ENCODE measurements at places on chromosomes 7 and 10. TPM values are rescaled to one million over a fixed set of nuclear protein-coding genes. Genes with fewer than 3 reads are reported as not detected.

The ZRANB1 gene
- 8.8 TPM for total RNA-seq

The KLF14 gene
- 0.06 TPM for total RNA-seq

The SOSTDC1 gene
- not detected for total RNA-seq

The CISD1 gene
- 56.3 TPM for total RNA-seq

The LBX1 gene
- total RNA-seq: not detected

The ERVW-1 gene
- not detected for total RNA-seq

The LAMB4 gene
- total RNA-seq: 0.11 TPM

The SLC16A9 gene
- 0.13 TPM for total RNA-seq

The PTPRN2 gene
- total RNA-seq: 0.69 TPM

The C10orf67 gene
- total RNA-seq: 0.08 TPM

The GPAM gene
- total RNA-seq: 5.5 TPM

Measured in A549 treated with AZD2906 at 1 μM for 4 hours (cell line).